WTC11 (cell line): ENCODE measurements at places on chromosomes 7 and 10. TPM values are rescaled to one million over a fixed set of nuclear protein-coding genes. Genes with fewer than 3 reads are reported as not detected.

DNA sequence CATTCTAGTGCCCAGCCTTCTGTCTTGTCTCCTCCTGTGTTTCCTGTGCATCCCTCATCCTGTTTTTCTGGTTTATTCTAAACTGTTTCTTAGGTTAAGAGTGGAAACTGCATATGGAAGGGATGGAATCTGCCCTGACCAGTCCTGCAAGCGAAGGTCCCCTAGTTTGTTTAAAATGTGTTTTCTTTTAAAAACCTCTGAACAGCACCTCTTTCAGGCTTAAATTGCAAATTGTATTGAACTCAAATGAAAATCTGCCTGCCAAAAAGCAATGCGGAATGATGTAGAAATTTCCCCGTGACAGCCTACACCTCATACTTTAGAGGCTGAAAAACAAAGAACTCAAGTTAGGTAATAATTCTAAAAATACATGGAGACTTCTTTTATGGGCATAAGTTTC is 222.8 kb upstream of the IMMP2L start:
- peaks cover 2% of the 10 kb centered on the region for H3K36me3 ChIP-seq
- no peaks in the 10 kb centered on the region for H3K27me3 ChIP-seq
- no peak overlapping the region for H3K4me3 ChIP-seq
- peak overlapping the region; percentile 48 for H3K27ac ChIP-seq
- peaks cover 36% of the 10 kb centered on the region for H3K4me1 ChIP-seq
- no peak for DNase-seq

DNA sequence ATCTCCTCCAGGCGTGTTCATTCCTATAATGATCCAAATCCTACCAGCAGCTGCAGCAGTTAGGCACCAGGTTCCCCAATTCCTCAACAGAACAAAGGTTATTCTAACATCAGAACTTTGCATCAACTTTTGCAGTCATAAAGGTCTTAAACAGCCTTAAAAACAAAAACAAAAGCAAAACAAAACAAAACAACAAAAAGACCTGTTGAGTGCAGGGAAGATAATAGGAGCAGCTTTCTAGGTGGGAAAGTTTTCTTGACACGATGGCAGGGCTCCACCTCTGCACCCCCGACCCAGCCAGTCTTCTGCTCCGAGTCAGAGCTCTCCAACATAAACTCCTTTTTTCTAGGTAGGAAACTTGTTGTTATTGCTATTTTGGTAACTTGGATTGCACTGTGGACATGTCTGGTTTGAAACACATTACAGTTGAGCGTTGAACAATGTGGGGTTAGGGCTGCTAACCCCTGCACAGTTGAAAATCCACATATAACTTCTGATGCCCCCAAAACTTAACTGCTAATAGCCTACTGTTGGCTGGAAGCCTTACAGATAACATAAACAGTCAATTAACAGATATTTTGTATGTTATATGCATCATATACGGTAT is 77.6 kb downstream of the MTPN start:
- no peaks in the 10 kb centered on the region for H3K27me3 ChIP-seq
- peaks cover 7% of the 10 kb centered on the region; the same call in 1 of the 2 replicates for H3K4me1 ChIP-seq
- no peak overlapping the region for H3K27ac ChIP-seq
- H3K4me3 ChIP-seq: no peak overlapping the region

GRCh38 chr10:99671386-99671785 is 12.1 kb downstream of the ENTPD7 start:
- H3K4me3 ChIP-seq: no peak overlapping the region
- H3K27me3 ChIP-seq: no peaks in the 10 kb centered on the region
- H3K4me1 ChIP-seq: no peaks in the 10 kb centered on the region
- no peak overlapping the region for H3K27ac ChIP-seq
- H3K36me3 ChIP-seq: peaks cover 4% of the 10 kb centered on the region

DNA sequence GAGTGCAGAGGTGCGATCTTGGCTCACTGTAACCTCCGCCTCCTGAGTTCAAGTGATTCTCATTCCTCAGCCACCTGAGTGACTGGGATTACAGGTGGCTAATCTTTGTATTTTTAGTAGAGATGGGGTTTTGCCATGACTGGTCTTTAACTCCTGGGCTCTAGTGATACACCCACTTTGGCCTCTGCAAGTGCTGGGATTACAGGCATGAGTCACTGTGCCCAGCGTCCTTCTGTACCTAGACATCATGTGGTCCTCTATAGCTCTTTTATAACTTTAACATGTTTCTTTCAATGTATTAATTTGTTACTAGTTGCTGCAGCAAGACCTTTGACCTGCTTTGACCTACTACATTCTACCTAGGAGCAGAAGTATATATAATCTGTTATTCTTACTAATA is 38.7 kb upstream of the BICC1 start:
- no peaks in the 10 kb centered on the region for H3K36me3 ChIP-seq
- peaks cover 20% of the 10 kb centered on the region for H3K4me1 ChIP-seq
- H3K27me3 ChIP-seq: no peaks in the 10 kb centered on the region; the same call in none of the 2 replicates
- no peak overlapping the region for H3K27ac ChIP-seq
- H3K4me3 ChIP-seq: no peak overlapping the region

GRCh38 chr7:120169996-120170783 is 102.8 kb upstream of the KCND2 start:
- H3K36me3 ChIP-seq: peaks cover 13% of the 10 kb centered on the region
- no peaks in the 10 kb centered on the region for H3K27me3 ChIP-seq
- DNase-seq: no peak
- H3K4me1 ChIP-seq: peaks cover 4% of the 10 kb centered on the region; the same call in 1 of the 2 replicates
- no peak overlapping the region for H3K27ac ChIP-seq
- H3K4me3 ChIP-seq: no peak overlapping the region

GRCh38 chr7:42674541-42674940 is 237.3 kb downstream of the C7orf25 start:
- no peak for DNase-seq
- no peaks in the 10 kb centered on the region for H3K36me3 ChIP-seq
- no peaks in the 10 kb centered on the region for H3K27me3 ChIP-seq
- H3K27ac ChIP-seq: no peak overlapping the region
- no peak overlapping the region for H3K4me3 ChIP-seq
- 0 out of 2 replicates have a peak, but pooled peaks cover 7% of the 10 kb centered on the region for H3K4me1 ChIP-seq

DNA sequence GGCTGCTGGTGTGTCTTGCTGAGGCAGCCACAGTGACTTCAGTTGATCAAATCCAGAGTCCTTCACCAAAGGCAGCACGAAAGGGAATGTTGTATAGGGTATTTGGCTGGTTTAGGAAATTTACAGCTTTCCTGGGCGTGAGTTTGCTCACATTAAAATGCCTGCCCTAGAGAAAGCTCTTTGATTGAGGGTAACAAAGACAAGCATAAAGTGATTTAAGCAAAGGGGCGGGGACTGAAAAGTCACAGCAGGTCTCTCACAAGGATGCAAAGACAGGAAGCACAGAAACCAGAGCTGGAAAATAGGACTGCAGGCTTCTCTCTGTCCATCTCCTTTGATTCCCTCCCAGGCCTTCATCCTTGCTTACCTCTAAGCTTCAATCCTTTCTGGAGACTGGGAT is 139.2 kb downstream of the ELMO1 start:
- no peak for DNase-seq
- peaks cover 29% of the 10 kb centered on the region for H3K4me1 ChIP-seq
- H3K4me3 ChIP-seq: no peak overlapping the region
- H3K27ac ChIP-seq: peak overlapping the region; percentile 41; the same call in 1 of the 2 replicates
- H3K36me3 ChIP-seq: no peaks in the 10 kb centered on the region; the same call in 1 of the 2 replicates
- H3K27me3 ChIP-seq: no peaks in the 10 kb centered on the region

GRCh38 chr10:78656417-78657162 is 412.2 kb upstream of the ZMIZ1 start:
- H3K27me3 ChIP-seq: no peaks in the 10 kb centered on the region
- no peak for DNase-seq
- H3K4me3 ChIP-seq: no peak overlapping the region
- no peaks in the 10 kb centered on the region for H3K4me1 ChIP-seq
- no peaks in the 10 kb centered on the region for H3K36me3 ChIP-seq

GRCh38 chr7:44097064-44097932 is 6.8 kb upstream of the AEBP1 start:
- H3K4me1 ChIP-seq: 0 out of 2 replicates have a peak, but pooled peaks cover 3% of the 10 kb centered on the region
- H3K27me3 ChIP-seq: peaks cover 12% of the 10 kb centered on the region
- H3K4me3 ChIP-seq: no peak overlapping the region
- H3K27ac ChIP-seq: no peak overlapping the region
- H3K36me3 ChIP-seq: no peaks in the 10 kb centered on the region

DNA sequence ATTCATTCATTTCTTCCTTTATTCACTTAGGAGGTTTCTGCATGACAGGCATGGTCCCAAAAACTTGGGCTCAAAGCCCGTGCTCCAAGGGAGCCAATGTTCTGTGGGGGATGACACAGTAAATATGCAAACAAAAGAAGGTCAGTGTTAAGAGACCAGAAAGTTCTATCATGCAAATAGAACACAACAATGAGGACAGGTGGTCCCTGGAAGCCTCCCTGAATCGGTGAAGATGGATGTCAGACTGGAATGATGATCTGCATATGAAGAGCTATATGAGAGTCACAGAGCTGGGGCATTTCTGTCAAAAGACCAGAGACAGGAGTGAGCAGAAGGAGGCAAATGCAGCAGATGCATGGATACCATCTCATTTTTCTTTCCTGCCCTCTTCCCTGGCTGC is 129.0 kb downstream of the ABCA13 start:
- peaks cover 33% of the 10 kb centered on the region for H3K4me1 ChIP-seq
- H3K4me3 ChIP-seq: no peak overlapping the region
- no peak for DNase-seq
- H3K36me3 ChIP-seq: peaks cover 9% of the 10 kb centered on the region

- H3K4me3 ChIP-seq: no peak overlapping the region
- H3K27ac ChIP-seq: no peak overlapping the region
- no peak for DNase-seq
- H3K27me3 ChIP-seq: peaks cover 23% of the 10 kb centered on the region
- H3K36me3 ChIP-seq: peaks cover 22% of the 10 kb centered on the region
- peaks cover 27% of the 10 kb centered on the region for H3K4me1 ChIP-seq
These were observed 1650.5 kb upstream of the LRRTM3 start for GRCh38 chr10:65275296-65275695.

DNA sequence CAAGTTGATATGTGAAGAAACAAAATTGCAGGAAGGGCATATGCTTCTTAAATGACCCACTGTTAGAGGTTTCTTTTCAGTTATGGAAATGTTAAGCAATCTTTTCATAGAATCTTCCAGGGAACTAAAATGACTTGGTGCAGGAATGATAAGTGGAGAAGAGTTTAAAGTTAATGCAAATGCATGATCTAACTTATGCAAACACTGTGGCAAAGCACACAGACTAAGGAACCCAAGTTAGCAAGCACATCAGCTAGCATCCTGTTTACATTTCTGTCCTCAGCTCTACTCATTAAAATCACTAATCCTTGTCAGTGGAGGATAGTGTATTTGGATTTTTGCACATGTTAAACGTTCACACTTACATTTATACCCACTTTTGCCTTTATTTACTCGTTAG is 9.3 kb downstream of the CLCN1 start:
- H3K4me1 ChIP-seq: peaks cover 33% of the 10 kb centered on the region
- no peak for DNase-seq
- no peaks in the 10 kb centered on the region for H3K27me3 ChIP-seq

GRCh38 chr10:14384915-14385314 is 54.2 kb upstream of the FRMD4A start:
- H3K4me1 ChIP-seq: no peaks in the 10 kb centered on the region
- H3K27ac ChIP-seq: no peak overlapping the region
- no peak for DNase-seq
- no peaks in the 10 kb centered on the region; the same call in 1 of the 2 replicates for H3K27me3 ChIP-seq

SPDYE11 gene
- not detected in 3 replicates for total RNA-seq

CUZD1 gene
- 3.5 to 4.4 TPM (median 3.8 TPM) in 3 replicates for total RNA-seq

HGF gene
- 0.32 to 0.76 TPM (median 0.72 TPM) in 3 replicates for total RNA-seq

DNMBP gene
- 19.7 to 25.3 TPM (median 22.2 TPM) in 3 replicates for total RNA-seq

MYPN gene
- total RNA-seq: 0.05 TPM in 1 of 3 replicates, not detected in the others

SLC13A1 gene
- total RNA-seq: 0.04 TPM in 1 of 3 replicates, not detected in the others

POU6F2 gene
- total RNA-seq: 2.9 to 3.3 TPM (median 2.9 TPM) in 3 replicates
